NCI-H2029 (cell line): ENCODE measurements at places on chromosomes 7 and 10.

GRCh38 chr10:33073641-33074415, 115.8 kb upstream of the ITGB1 start:
- DNase-seq, result no peak

GRCh38 chr7:158252081-158252836, 335.4 kb downstream of the PTPRN2 start:
- no peak for DNase-seq

DNA sequence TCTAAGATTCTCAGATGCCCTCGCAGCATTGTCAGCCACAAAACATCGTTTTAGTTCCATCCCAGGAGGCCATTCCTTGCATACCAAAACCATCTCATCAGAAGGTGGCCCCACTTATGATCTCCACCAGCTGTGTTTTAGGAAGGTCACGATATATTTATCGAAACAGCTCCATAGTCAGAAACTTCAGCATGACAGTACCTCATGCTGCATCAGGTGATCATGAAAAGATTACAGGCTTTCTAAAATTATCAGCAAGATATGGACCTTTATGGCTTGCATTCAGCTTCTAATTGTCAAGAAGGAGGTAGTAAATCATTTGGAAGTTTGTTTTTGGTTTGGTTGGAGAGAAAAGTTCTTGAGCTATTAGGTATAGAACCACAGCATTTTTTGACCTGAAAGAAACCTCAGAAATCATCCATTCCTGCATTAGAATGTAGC, 20.0 kb downstream of the JAZF1 start:
- DNase-seq, result no peak

- peak; percentile 85 for DNase-seq
Measured at GRCh38 chr7:130894146-130894908, 160.3 kb upstream of the KLF14 start.

- DNase-seq, result no peak
Measured at GRCh38 chr7:27685893-27686292, 23.2 kb upstream of the HIBADH start.

DNA sequence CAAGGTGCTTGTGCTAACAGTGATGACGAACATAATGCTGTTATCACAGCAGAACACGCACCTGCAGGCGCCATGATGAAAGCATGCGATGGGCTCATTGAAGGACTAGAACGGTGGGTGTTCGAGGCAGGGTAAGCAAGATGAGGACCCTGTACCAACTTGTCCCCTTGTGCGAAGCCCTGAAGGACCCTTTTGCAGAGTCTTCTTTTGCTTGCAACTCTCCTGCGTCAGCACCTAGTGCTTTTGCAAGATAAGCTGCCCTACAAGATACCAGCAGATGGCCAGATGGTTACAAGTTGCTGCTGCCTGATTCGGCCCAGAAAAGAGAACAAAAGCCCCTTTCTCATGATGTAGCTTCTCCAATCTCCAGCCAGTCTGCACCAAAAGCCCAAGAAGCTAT, 4.2 kb upstream of the IL15RA start:
- no peak for DNase-seq

DNA sequence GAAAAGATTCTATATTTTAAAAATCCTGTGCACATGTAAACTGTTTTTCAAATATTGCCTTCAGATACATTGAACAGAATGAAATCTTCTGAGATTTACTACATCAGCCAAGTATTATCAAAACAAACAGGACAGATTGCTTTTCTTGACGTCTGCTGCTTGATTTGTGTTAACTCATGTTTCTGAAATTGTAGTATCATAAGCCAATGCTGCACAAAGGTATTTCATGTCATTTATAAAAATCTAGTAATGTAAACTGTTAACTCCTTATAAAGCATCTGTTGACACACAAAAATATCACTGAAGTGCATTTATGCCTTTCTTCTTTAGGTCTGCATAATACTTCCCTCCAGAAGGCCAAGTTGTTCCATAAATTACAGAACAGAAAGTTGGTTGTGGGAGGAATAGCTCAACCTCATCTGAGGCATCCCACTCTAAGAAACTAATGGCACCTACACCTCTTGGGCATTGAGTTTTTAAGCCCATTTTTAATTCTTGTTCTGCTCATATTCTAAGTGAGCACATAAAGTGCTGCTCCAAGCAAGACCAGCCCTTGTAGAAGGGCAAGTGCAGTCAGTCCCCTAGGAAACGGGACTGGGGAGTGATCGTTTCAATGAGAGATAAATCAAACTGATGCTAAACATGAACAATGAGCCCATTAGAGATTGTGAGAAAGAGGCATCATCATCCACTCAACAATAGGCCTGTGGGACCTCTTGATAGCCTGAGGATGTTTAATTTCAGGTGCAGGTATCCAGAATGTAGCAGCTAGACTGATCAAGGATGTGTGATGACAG, 28.5 kb downstream of the CAV1 start:
- no peak for DNase-seq

- no peak for DNase-seq
Measured at GRCh38 chr10:49690698-49691356, 11.4 kb downstream of the C10orf53 start.

DNA sequence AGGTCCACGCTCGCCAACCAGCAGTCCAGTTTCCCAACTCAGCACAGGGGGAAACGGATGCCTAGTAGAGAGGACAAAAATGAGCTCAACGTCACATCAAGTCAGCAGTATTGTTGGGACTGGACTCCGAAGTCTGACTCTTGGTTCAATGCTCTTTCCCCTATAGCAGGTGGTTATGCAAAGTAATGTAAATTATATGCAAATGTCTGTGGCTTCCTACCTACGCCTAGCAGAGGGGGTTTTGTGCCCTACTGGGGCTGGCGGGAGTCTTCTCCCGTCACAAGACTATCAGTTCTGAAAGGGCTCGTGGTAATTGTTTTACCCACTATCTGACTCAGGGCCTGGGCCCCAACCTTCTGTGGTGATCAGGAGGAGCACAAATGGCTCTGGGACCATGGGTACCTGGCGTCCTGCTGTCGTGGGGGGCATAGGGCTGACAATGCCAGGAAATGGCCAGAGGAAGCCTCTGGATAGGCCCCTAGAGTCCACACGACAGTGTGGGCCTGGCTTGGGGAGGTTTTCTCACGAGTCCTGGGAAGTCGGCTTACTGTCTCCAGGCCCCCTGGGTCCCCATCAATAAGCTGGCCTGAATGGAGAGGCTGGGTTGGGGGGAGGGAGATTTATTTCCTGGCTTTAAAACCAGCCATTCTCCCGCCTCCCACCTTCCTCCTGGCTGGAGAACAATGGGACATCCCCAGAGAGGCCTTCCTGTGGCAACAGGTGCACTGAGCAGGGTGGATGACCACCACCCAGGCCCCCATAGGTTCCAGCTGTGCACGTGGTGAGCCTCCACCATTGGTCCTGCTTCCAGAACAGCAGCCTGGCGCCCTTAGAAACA, 41.8 kb downstream of the UNC5B start:
- no peak for DNase-seq

DNA sequence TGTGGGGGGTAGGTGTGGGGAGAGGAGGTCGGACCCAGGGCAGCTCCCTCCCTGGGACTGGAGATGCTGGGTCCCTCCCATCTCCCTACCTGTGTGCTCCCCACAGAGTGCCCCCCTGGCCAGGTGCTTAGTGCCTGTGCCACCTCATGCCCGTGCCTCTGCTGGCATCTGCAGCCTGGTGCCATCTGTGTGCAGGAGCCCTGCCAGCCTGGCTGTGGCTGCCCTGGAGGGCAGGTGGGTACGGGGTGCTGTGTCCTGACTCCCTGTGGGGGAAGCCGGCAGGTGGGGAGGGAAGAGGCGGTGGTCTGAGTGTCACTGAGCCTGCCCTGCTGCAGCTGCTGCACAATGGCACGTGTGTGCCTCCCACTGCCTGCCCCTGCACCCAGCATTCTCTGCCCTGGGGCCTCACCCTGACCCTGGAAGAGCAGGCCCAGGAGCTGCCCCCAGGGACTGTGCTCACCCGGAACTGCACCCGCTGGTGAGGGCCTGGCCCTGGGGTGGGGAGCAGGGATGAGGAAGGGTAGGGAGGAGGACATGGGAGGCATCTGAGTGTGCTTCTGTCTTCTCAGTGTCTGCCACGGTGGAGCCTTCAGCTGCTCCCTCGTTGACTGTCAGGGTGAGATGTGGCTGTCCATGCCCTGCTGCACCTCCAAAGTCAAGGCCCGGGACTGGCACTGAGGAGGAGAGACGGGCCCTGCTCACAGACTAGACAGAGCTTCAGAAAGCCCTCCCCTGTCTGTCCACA, 11.7 kb upstream of the ZNF862 start:
- DNase-seq, result no peak

GRCh38 chr7:3117488-3118231, 74.0 kb upstream of the CARD11 start:
- DNase-seq, result no peak

DNA sequence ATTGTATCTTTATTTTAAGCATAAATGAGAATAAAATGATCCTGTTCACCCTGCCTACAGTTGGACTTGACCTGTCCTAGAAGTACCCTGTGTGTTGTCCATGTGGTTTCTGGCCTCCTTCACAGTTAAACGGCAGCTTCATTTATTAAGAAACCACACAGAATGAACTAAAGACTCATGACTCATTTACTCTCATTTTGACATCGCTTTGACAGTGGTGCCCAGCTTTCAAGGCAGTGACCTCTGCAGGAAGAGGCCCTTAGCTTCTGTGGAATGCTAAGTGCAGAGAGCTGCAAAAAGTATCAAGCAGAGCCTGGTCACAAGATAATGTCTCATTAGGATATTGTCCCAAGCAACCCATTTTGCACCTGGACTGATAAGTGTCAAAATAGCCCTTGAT, 93.4 kb downstream of the AVL9 start:
- no peak for DNase-seq

DNA sequence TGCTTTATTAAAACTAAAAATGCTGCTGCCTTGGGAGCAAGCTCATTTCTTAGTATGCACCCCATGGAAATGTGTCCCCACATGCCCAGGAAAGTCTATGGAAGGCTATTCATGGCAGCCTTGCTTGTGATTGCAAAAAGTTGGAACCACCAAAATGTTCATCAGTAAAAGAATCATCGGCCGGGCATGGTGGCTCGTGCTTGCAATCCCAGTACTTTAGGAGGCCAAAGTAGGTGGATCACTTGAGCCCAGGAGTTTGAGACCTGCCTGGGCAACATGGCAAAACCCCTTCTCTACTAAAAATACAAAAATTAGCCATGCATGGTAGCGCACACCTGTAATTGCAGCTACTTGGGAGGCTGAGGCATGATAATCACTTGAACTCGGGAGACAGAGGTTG, 79.8 kb downstream of the ARHGAP22 start:
- no peak for DNase-seq

DNA sequence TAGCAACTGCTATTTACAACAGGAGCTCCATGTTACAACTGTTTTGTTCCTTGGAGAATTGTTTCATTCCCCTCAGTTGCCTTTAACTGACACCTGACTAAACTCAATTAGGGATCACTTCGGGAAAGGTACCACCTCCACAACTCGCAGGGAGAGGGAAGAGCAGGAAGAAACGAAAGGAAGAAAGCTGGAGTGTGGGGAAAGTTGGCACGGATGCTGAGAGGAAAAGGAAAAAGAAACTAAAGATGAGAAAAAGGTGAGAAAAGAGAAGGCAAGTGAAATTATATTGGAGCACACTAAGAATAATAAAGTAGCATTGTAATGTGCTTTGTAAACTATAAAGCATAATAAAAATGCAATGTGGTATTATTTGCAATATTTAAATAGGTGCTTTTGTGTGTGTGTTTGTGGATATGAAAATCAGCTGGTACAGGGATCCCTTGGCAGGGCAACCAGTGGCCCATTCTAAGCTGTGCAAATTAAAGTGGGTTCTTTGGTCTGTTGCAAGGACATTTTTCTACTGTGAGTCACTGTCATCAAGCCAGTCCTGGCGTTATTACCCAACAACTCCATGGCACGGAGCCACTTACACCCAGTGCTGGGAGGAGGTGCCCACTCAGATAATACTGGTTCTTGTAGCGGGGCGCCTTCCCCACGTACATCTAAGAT, 45.9 kb downstream of the HIPK2 start:
- peak; percentile 50 for DNase-seq

GRCh38 chr10:113273181-113274163, 279.4 kb upstream of the HABP2 start:
- DNase-seq, result no peak

DNA sequence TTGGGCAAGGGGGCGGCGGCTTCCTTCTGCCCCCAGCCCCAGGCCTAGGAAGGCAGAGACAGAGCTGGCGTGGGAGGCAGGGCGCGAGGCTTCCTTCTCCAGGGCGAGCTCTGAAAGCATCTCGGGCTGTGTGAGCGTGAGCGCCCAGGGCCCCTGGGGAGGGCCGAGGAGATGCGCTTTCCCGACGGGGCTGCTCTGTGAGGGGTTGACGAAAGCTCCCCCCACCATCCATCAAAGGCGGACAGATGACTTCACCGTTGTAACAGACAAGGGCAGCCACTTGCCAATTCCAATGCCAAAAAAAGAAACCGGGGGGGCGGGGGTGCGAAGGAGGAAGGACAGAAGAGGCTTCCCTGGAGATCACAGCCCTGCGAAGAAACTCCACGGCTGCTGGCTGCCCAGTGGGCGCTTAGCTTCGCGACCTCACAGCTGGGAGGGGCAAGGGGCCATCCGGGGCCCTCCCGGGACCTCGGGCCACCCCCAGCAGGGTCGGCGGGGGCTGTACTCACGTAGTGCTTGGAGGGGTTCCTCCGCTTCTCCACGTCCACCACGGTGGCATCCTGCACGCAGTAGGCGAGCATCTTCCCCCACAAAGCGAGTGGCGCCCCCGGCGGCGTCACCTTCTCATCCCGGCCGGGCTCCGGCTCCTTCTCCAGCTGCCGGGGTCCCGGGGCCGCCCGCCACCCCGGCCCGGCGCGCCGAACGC, 537 bp downstream of the SH3PXD2A start:
- no peak for DNase-seq

DNA sequence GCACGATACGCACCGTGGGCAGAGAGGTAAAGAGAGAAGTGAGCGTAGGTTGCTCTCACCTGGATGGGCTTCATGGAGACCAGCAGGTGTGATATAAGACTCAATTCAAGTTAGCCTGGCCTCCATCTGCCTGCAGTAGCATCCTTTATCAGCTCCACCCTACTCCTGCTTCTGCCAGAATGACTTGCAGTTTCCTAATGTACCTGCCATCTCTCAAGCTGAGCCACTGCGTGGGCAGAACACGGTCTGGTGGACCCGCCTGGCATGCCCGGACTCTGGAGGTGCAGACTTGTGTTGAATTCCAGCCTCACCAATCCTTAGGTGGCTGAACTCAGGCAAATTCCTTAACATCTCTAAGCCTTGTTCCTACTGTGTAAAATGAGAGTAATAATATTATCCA, 64.3 kb downstream of the STEAP1B start:
- DNase-seq, result no peak

- no peak for DNase-seq
Measured at GRCh38 chr10:10164848-10165247, 852.8 kb upstream of the CELF2 start.

DNA sequence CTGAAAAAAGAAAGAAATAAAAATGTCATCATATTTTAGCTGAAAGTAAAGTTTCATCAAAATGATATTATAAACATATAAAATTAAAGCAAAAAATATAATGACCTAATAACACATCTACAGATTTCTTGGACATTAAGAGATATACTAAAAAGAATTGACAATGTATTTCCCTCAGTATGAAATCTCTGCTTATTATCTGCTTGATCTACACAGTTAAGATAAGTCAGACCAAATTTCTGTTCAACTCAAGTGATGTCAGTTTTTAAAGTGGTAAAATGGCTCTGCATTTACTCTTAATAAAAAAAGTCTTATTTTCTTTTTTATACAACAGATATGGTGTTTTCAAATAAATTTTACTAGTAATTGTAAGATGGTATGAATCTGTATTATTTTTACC, 159.4 kb upstream of the SEMA3A start:
- no peak for DNase-seq
